ENCODE measurements at places on chromosomes 7 and 10.

DNA sequence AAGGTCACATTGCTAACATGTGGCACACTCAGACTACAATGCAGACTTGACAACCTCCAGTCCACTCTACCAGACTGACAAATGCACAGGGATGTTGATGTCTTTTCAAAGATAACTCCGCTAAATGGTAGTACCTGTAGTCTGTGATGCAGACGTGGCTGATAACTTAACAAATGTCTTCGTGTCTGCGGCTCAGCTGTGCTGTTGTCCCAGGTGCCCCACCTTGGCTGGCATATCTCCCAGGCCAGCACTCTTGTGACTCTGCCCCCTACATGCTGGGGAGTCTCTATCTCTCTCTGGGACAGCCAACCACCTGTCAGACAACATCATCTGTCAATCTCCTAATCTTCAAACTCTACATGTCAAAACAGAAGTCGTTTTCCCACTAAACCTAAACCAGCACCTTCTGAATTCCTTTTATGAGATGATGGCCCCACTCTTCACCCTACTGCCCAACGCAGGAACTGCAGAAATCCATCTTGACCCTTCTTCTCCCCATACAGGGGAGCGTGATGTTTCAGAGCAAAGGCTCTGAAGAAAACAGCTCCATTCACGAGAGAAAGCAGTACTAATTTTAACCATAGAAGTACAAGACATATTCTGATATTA, 156.4 kb downstream of the USP6NL start:
- no peak for DNase-seq

- no peak for DNase-seq
Measured at GRCh38 chr10:60388116-60388625, 1.5 kb downstream of the ANK3 start.

DNA sequence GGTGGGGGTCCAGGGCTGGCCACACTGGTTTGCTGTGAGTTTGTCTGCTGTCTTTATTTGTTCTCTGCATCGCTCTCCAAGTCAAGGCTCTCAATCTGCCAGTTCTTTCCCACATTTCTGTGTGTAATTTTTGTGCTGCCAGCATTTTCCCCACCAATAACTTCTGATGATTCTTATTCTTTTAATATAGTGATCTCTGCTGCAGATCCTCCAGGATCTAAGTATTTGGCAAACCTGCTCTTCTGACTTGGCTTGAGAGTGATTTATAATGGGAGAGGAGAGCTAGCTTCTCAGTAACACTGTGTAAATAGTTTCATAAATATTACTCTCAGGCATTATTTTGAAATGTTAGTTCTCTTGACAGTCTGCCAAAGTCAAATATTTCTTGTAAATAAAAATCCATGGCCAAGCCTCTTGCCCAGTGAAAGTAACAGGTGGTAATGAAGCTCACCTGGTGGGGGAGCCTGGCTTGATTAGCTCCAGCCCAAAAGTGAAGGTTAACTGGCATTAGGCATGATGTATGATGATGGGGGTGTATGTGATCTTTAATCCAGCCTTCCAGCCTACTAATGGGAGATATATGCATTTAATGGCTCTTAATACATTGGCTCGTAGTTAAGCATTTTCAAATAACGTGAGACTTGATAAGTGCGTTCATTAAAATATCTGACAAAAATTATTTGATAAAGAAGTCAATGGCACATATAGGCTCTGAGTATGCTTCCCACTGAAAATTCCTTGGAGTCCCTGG, 1055.9 kb downstream of the KCNMA1 start:
- DNase-seq = no peak

GRCh38 chr7:143040209-143040715, 11.9 kb upstream of the OR6V1 start:
- DNase-seq = no peak

DNA sequence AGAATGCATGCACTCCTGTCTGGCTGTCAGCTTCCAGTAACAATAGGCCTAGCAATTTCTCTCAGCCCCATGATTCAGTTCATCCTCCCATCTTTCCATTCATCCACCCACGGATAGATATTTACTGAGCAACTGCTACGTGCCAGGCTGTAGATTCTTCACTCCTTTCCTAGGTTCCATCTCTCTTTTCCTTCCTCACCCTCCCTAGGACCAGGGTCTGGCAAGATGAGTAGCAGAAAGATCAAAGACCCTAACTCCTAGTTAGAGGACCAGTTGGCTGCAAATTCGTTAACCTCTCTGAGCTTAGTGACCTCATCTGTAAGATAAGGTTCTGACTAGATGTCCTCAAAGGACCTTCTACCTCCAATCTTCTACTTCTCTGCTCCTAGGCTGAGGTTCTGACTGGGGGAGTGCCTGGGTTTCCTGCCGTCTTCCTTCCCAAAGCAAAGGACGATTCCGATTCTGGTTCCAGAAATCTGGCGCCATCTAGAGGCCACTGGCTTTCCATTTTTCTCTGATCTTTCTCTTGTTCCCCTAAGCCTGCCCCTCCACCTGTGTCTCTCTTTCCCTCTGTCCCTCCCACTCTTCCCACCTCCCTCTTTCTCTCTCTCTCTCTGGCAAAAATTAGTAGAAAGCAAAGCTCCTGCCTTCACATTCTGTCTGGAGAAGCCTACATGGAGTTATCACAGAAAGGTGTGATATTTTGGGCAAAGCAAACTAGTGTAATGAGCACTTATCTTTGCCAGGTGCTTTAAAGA, 26.2 kb downstream of the TBATA start:
- peak; percentile 11 for DNase-seq

GRCh38 chr7:122588621-122589020, 110.3 kb downstream of the RNF133 start:
- no peak for DNase-seq

DNA sequence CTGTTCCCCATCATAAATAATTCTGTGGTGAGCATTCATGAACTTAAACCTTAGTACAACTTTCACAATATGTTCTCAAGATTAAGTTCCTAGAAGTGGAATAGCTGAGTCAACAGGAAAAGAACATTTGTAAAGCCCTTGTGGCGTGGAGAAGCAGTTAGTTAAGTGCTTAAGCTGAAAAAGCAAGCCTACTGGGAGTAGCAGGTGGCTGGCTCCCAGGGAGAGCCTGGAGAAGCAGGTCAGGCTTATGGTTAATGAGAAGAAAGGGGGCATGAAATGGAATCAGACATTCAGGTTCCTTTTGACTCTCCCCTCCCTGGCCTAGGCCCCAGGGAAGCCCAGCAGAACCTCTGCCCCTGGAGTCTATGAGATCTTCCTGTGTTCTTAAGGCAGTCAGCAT, 35.3 kb downstream of the VSTM4 start:
- no peak for DNase-seq

Measured in substantia nigra (tissue), 51 donors.